Stimulated activated CD8-positive, alpha-beta memory T cell treated with anti-CD3 and anti-CD28 coated beads, Interleukin-4, amount 100 ng/mL, for 1 hour (primary cell): ENCODE measurements at places on chromosomes 6 and 20.

GRCh38 chr6:152094276-152094675, 286.8 kb downstream of the ESR1 start:
- DNase-seq = no peak

DNA sequence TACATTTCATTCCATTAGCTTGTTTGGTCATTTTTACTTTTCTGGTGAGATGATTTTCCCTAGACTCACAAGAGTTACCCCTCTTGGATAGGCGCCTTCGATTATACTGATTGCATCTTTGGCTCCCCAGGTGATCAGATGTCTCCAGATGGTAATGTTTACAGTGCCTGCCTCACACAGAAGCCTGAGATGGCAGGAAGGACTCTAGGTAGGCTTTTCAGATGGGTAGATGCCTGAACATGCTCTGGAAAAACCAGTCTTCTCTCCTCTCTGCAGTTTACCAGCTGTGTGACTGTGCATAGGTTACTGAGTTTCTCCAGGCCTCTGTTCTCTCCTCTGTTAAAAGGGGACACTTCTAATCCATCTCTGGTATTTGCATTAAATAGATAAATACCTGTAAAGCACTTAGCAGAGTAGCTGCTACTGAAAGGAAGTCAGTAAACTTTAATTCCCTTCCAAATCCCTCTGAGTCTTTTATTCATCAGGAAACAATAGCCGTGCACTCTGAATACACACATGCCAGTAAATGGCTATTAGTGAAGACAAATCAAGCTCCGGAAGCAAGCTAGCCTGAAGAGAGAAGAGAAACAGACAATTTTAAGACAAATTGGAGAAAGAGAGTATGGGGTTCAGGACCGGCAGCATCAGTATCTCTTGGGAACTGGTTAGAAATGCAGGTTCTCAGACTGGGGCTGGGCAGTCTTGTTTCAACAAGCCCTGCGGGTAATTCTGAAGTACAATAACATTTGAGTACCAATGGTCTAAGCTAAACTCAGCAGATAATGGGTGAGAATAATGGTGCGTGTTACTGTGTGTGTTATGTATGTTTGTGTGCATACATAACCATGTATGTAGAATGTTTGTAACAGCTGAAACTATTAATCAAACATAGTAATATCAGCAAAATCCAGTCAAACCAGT, 139.4 kb downstream of the UST start:
- no peak for DNase-seq

- DNase-seq = no peak
These were observed 3.2 kb downstream of the ACTR5 start for GRCh38 chr20:38751360-38751976.

GRCh38 chr20:12030470-12030869, 112.8 kb downstream of the BTBD3 start:
- DNase-seq = no peak

DNA sequence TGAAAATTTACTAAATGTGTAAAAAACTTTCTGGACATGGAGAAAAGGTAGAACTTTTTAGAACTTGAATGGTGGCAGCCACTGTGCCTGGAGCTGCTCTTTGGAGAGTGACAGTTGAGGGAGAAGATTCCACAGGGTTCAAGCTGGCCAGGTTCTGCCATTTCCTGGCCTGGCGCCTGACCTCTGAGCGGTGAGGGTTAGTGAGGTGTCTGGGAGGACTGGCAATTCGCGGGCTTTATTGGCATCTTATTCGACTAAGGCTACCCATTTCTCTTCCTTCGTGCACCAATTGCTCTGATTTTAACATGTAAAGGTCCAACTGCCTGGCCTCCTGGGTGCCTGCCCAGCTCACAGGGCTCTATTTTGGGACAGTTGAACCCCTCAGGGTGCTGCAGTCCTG, 2.4 kb downstream of the SNAI1 start:
- no peak for DNase-seq

DNA sequence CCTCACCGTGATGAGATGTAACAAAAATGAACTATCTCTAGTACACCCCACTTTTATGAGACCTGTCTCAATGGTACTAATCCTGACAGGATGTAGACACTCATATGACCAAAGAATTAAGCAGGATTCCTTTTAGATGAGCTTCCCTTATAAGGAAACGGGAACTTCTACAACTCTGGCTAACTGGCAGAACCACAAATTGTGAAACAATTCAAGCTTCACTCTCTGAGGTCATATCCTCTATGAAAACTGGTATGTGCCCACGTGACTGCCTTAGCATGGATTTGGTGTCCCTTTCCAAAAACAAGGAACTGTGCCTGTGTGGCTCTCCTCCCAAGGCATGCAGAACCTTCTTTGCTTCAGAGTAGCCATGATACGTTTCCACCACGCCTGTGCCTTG, 14.1 kb upstream of the CPNE5 start:
- DNase-seq = no peak

DNA sequence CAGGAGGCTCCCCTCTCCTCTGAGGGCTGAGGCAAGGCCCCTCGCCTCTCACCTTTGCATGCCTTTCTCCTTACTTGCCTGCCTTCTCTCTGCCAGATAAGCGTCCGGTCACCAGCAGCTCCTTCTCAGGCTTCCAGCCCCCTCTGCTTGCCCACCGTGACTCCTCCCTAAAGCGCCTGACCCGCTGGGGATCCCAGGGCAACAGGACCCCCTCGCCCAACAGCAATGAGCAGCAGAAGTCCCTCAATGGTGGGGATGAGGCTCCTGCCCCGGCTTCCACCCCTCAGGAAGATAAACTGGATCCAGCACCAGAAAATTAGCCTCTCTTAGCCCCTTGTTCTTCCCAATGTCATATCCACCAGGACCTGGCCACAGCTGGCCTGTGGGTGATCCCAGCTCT, 21.3 kb upstream of the PPARD start:
- no peak for DNase-seq

DNA sequence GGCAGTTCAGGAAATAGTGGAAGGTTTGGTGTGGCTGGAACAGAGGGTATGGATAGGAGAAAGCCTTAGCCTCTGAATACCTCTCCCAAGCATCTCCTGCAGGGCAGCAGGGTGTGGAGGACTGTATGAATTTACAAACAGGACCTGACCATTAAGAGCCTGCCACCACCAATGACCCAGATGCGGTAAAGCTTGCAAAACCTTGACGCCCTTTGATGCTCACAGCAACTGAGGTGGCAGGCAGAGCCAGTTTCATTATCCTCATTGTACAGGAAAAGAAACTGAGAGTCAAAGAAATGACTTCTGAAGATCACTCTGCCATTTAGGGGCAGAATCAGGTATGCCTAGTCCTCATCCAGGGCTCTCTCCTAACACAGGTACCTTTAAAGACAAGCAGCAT, 2.4 kb downstream of the HM13 start:
- DNase-seq = no peak
